ENCODE measurements at places on chromosomes 16 and 17.

GRCh38 chr16:20409398-20410120 is at the start of gene ACSM5:
TSS of gene ACSM5 (plus strand) at chr16:20409534. CDS start at chr16:20411485, 1,951 bp downstream.
- no peak for DNase-seq

- no peak for DNase-seq
These were observed 4.0 kb downstream of the SRCIN1 start for GRCh38 chr17:38601539-38602351.

GRCh38 chr16:22765479-22765878 is 48.5 kb upstream of the HS3ST2 start:
- DNase-seq: no peak

GRCh38 chr16:8916541-8917225 is 34.5 kb downstream of the LITAFD start:
- DNase-seq: no peak

DNA sequence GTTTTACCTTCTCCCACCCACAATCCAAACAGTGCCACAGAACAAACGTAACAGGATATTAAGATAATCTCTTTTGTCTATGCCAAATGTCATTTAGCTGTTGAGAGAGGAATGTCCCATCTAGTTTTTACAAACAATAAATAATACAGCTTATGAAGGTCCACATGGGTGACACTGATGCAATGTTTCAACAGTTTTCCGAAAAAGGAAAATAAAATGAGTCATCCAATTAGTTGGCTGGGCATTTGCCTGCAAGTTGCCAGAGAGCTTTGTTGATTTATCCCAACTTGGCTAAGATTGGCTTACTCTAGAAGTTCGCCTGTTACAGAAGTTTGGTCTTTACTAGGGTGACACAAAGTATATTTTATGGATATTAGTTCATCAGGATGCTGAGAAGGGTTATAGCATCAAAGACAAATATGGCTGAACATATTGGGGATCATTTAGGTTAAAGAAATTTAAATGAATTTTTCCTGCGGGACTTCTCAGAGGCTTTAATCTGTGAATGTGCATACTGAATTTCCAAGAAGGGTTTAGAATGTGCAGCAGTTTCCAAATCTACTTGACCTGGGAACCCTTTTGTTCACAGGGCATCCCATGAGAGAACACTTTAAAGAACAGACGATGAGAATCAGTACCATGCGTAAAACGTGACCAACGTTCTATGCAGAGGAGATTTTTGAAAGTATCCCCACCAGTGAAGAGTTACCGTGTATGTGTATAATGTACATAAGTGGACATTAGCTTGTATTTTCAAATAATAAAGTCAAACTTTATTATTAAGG is 73.1 kb downstream of the CDH13 start:
- DNase-seq: no peak

DNA sequence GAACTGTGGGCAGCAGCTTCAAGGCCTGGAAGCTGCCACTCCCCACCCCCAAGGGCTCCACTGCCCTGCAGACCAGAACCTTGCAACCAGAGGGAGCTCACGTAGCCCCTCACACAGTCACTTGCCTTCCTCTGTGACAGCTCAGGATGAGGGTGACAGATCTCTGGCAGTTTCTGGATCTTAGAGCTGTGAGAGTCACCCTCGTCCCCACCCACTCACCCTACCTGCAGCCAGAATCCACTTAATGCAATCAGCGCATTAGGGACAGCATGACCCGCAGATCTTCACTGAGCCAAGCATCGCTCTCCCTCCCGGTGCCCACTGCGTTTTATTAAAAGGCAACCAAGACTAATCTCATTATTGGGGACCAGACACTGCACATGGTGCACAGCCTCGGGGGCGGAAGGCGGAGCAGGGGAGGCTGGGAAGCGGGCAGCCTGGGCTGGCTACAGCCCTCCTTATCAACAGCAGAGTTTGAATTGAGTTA is 3.5 kb downstream of the CYB561 start:
- DNase-seq: no peak

GRCh38 chr16:19130385-19130784 is 16.6 kb downstream of the ITPRIPL2 start:
- no peak for DNase-seq

- DNase-seq: no peak
These were observed 30.9 kb upstream of the SEC14L1 start for GRCh38 chr17:77109764-77110359.

DNA sequence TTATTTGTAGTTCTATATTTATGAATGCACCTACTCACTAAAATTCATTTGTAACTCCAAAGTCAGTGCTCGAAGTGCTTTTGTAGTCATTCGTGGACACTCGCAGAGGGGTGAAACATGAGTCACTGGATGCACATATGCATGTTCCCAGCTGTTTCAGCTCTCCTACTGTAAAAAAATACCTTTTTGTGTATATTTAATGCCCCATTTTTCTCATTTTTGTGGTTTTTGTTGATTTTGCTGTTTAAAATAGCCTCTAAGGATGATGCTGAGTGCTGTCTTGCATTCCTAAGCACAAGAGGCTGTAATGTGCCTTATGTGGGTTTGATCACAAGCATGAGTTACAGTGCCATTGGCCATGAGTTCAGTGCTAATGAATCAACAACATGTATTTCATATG is 30.6 kb downstream of the CENPV start:
- DNase-seq: no peak

DNA sequence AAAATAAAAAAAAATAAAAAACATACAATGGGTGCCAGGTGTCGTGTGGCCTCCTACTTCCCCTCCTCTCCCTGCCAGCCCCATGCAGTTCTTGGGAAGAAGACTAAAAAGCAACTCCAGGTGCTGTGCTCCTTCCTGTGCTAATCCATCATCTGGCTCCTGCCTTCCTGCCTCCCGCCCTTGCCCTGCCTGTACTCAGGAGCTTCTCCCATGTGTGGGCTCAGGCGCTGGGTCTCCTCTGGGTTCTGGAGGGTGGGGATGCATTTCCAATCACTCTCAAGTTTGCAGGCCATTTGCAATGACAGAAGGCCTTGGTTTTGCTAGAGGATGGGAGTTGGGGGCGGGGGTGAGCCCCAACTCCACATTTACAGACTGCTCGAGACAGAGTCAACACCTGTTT is 122.9 kb downstream of the SDK2 start:
- no peak for DNase-seq

DNA sequence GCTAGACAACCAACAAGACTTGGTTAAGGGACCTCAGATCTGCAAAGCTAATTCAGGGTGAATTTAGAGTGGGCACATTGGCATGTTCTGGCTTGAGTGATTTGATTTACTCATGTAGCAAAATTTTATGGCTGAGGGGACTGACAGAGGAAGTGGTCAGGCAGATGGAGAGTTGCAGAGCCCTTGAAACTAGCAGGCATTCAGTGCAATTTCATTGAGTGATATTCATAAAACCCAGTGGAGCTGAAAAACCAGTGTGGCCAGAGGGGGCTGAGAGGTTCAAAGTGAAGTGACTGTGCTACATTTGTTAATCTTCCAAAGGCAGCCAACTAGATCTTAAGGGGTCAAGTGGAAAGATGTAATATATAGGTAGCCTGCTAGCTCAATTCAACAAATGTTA is 2.2 kb upstream of the TMEM94 start:
- DNase-seq: no peak

- no peak for DNase-seq
These were observed 2.2 kb downstream of the RAB26 start for GRCh38 chr16:2150418-2151187.

DNA sequence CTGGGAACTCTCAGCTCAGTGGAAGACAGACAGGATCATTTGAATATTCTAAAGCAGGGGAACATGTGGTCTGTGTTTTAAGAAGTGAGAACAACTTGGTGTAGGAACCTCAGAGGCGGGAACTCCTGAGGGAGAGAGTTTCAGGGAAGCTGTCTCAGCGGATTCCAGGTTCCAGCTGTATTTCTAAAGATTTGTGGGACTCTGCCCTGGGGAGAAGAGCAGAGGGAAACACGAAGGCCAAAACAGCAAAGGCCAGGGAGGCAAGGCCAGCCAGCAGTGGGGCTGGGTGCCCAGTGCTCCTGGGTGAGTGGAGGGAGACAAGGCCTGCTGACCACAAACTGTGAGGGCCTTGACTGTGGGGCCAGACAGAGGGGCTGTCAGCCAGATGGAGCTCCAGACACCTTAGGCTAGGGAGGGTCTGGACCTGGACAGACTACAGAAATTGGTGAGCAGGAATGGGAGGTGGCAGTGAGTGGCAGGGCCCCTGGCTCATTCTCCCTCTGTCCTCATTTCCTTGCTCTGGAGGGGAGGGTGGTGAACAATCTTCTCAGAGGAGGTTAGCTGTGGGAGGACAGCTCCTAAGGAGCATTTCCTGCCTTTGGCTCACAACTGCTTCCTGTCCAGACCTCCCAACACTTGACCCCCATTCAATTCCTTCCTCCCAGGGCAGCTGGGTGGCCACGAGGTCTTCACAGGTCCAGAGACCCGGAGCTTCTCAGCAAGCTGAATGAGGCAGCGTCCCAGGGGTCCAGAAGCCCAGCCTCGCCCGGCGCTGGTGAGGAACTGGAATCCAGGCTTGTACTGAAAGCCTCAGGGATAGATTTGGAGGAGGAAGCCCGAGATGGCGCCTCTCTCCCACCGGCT is 21.0 kb upstream of the FZD2 start:
- DNase-seq: no peak

DNA sequence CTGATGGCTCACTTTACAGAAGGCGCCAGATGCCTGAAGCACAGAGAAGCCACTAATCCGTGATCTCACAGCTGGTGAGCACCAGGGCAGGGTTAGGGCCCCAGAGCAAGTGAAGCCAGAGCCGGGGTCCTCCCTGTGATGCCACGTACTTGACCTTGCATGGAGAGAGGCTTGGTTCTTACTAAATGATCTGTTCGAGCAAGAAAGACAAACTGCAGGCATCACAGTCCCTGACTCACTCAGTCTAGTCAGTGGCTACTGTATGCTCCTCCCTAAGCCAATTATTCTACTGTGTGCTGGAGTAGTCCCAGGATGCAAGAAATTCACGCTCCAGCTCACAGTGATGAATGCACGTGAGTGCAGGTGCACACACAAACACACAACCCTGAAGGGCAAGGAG is 55.4 kb downstream of the SDK2 start:
- DNase-seq: no peak

- DNase-seq: no peak
These were observed 24.5 kb downstream of the GAS7 start for GRCh38 chr17:10173913-10174312.

- no peak for DNase-seq
These were observed 122.3 kb downstream of the MRTFB start for GRCh38 chr16:14193316-14193871.

GRCh38 chr16:56870276-56870888 is 5.4 kb downstream of the SLC12A3 start:
- no peak for DNase-seq

DNA sequence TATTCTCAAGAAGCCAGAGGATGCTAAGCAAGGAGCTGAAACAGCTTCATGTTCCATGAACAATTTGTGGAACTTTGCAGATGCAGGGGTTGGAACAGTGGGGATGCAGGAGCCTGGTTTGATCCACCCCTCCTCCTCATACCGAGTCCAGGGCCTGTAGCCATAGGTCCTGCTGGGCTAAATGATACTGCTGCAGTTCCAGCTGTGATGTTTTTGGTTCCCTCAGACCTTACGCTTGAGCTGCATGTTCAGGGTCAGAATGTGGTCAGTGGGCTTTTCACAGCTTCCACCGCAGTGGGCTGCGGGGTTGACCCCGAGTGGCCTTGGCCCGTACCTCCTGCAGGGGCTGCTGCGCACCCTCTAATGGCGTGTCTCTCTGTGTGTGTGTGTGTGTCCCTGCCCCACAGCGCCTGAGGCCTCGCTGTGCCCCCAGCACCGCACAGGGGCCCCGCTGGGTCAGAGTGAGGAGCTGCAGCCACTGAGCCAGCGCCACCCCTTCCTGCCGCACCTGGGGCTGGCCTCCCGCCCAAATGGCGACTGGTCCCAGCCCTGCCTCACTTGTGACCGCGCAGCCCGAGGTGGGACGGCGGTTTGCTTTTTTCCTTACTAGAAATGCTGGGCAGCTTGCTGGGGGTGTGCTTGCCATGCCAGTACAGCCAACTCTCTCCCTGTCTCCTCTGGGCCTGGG is 48.2 kb downstream of the EPN2 start:
- no peak for DNase-seq

GRCh38 chr17:55887531-55887930 is 136.7 kb downstream of the PCTP start:
- no peak for DNase-seq

- DNase-seq: no peak
These were observed 221.5 kb upstream of the SOX9 start for GRCh38 chr17:71899317-71899716.

- no peak for DNase-seq
These were observed 31.4 kb downstream of the MYO15A start for GRCh38 chr17:18139949-18140348.

GRCh38 chr16:87919681-87919994 is 16.7 kb downstream of the CA5A start:
- DNase-seq: no peak

DNA sequence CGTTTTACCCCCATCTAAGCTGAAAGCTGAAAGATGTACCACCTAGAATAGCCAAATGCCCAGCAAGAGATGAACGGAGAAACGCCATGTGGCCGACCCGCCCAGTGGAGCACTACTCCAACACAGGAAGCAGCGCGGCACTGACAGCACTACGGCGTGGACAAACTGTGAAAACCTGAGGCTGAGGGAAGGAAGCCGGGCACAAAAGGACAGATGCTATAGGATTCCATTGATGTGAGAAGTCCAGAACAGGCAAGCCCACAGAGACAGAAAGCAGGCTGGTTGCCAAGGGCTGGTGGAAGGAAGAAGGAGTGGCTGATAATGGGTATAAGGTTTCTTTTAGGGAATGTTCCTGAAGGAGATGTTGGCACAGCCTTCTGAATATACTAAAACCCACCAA is 29.4 kb upstream of the SLC38A8 start:
- DNase-seq: no peak

GRCh38 chr17:43090022-43090421 is 35.1 kb downstream of the BRCA1 start:
- no peak for DNase-seq

GRCh38 chr16:3193221-3194212 is 5.5 kb downstream of the OR1F1 start:
- no peak for DNase-seq
